Activated CD8-positive, alpha-beta memory T cell treated with anti-CD3 and anti-CD28 coated beads, Interleukin-2, amount 10 ng/mL, durations not matched to agents 7 days and 5 days (primary cell): ENCODE measurements at places on chromosomes 5 and 9. TPM values are rescaled to one million over a fixed set of nuclear protein-coding genes. Genes with fewer than 3 reads are reported as not detected.
A peak's percentile ranks its signal among the peaks of the same experiment; 100 is the strongest.

DNA sequence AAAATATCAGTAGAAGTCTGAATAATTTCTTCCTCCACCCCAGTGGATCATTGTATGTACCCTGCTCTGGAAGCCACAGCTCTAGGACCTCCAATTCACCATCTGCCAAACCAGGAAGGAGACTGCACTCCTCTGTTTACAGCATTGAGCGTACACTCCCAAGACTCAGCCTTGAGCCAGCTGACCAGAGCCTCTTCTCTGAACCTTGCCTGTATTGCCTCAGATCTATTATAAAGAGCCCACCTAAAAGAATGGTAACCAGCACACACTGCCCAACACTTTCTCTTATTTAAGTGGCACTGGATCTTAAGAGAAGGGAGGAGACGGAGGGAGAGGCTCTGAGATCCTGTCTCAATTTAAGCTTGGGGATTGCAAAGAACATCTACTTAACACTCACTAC is 217.8 kb upstream of the RASEF start:
- H3K27me3 ChIP-seq, result no peaks in the 10 kb centered on the region
- no peaks in the 10 kb centered on the region for H3K4me1 ChIP-seq
- no peak for DNase-seq
- no peaks in the 10 kb centered on the region for H3K36me3 ChIP-seq
- no peak overlapping the region for H3K4me3 ChIP-seq
- no peak overlapping the region for H3K27ac ChIP-seq

DNA sequence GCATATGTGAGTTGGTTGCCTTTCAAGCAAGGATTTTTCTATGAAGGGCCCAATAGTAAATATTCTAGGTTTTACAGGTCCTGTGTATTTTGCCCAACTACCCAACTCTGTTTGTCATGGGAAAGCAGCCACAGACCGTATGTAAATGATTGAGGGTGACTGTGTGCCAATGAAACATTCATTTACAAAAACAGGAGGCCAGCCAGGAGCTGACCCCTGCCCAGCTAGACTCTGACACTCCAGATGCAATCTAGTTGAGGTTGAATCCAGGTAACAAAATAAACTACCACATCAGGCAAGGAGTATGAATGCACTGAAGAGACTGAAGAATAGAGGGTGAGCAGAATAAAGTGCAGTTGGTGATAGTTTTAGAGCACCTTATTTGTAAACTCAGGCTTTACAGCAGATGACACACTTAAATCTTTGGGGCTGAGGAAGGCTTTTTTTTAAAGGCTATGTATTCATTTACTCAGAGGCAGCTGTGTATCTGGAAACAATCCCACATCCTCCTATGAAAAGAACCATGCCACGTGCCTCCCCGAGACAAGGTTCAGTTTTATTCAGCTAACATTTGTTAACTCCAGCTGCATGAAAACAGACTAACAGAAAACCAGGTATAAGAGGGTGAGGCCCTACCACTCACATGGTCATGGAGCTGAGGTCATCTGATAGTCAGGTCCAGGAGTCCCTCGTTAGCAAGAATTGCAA is 60.7 kb downstream of the SLC1A1 start:
- peaks cover 3% of the 10 kb centered on the region for H3K27me3 ChIP-seq
- H3K36me3 ChIP-seq, result no peaks in the 10 kb centered on the region
- no peak overlapping the region for H3K4me3 ChIP-seq
- H3K4me1 ChIP-seq, result peaks cover 9% of the 10 kb centered on the region
- DNase-seq, result no peak

DNA sequence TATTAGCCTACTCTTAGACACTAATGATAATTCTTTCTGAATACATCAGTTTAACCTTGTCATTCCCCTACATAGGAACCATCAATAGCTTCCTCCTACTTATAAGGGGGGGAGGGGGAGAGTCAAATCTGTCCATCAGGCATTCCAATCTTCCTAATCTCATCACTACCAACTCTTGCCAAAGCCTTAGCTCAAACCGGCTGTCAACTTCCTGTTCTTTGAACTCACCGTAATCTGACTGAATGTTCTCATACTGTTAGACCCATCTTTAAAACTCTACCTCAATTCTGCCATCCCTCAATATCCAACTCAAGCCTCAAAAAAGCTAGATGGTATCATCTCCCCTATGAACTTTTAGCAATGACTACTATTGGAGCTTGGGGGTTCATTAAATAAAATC is 41.9 kb upstream of the RNF38 start:
- H3K36me3 ChIP-seq, result peaks cover 11% of the 10 kb centered on the region
- no peak for DNase-seq
- peaks cover 28% of the 10 kb centered on the region for H3K4me1 ChIP-seq
- no peaks in the 10 kb centered on the region for H3K27me3 ChIP-seq
- no peak overlapping the region for H3K4me3 ChIP-seq
- H3K27ac ChIP-seq, result no peak overlapping the region

DNA sequence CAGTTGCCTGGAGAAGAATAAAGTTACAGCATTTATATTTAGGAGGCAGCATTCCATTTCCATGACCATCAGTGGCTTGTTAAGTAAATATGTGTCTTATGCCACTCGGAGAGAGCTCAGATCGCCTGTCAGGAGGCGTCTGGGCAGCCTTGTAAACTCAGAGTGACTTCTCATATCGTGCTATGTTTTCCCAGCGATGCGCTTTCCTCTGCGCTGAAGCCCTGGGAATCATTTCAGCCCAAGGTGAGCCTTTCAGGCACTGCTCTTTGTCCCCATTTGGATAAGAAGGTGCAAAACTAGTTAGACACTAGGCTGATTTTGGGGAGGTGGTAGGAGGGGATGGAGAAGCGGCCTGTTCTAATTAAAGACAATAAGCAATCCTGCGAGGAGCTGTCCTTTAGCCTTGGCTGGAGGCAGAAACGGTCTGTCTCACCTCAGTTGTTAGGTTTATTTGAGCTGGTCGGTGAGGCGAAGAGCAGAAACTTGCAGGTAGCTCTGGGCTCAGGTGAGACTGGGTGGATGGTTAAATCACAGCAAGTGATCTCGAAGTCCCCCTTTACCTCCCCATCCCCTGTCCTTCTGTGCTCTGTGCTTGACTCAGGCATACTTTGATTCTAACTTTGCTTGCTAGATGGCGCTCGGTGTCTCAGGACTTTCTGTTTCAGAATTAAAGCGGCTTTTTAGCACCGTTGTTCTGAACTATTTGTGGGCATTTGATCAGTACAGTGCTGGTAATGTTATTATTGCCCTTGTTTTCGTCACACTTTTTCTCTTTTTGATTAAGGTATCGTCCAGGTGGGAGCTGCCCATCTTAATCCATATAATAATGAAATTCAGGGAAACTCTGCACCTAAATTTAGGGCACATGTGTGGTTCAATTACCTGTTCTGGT is 24.6 kb downstream of the NR2F1 start:
- peaks cover 18% of the 10 kb centered on the region for H3K4me1 ChIP-seq
- peak; percentile 55 for DNase-seq
- peaks cover 82% of the 10 kb centered on the region for H3K27me3 ChIP-seq
- H3K36me3 ChIP-seq, result peaks cover 2% of the 10 kb centered on the region
- no peak overlapping the region for H3K4me3 ChIP-seq

- H3K4me3 ChIP-seq, result no peak overlapping the region
- H3K4me1 ChIP-seq, result no peaks in the 10 kb centered on the region
- H3K27me3 ChIP-seq, result peaks cover 13% of the 10 kb centered on the region
- no peak for DNase-seq
- H3K27ac ChIP-seq, result no peak overlapping the region
These were observed 134.1 kb downstream of the NUDT12 start for GRCh38 chr5:103428411-103428871.

DNA sequence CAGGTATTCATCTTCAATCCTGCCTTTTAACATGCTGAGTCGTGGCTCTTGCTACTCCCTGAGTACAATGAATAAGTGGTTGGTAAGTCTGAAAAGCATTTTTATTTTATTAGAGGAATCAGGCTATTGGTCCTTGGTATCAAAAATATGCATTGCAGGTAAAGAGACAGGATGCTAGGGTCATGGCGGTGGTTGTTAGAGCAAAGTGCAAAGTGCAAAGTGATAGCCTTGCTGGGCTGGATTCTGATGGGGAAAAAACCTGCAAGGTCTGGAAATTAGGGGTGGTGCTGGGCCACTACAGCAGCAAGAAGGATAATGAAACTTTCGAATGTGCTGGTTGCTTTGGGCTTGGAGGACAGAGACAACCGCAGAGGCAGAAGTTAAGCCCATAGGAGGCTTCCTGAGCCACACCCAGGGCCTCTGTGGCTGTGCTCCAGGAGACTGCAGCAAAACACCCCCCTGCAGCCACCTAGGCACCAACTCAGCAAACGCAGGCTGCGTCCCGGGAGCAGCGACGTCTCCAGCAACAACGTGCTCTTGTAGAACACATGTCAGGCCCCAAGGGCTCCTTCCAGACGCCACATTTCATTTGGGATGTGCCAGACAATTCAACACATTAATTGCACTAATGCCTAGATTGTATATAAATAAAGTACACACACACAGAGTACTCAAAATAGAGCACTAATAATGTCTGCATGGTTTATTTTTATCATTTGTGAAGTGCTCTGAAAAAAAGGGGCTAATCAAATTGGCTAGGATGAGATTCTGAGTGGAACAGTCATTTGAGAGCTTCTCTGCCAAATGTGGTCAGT is 149.8 kb upstream of the RAPGEF1 start:
- no peaks in the 10 kb centered on the region for H3K27me3 ChIP-seq
- no peak overlapping the region for H3K27ac ChIP-seq
- no peaks in the 10 kb centered on the region for H3K4me1 ChIP-seq
- no peaks in the 10 kb centered on the region for H3K36me3 ChIP-seq
- no peak overlapping the region for H3K4me3 ChIP-seq
- no peak for DNase-seq

The ADAMTS13 gene
- total RNA-seq, result 2.6 TPM

The PCDHA12 gene
- not detected for total RNA-seq

The FBXO10 gene
- 2.6 TPM for total RNA-seq
